ENCODE measurements at places on chromosomes 7 and 10.

DNA sequence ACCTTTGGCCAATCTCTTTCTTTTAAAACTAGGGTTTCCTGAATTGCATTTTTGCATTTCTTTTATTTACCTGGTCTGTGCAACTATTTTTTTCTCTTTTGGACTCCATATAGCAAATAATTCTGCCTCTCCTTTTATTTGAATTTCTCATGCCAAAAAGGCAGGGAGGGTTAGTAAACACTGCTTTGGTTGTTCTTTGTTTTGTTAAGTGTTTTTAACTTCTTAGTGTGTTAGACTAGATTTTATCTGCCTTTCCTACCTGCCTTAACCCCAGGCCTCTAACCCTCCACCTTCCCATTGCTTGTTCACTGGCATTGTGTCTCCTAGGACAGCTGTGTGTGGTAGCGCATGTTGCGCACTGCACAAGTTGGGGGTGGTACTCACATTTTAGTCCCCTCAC is 18.1 kb downstream of the ZMIZ1 start:
- DNase-seq: no peak

DNA sequence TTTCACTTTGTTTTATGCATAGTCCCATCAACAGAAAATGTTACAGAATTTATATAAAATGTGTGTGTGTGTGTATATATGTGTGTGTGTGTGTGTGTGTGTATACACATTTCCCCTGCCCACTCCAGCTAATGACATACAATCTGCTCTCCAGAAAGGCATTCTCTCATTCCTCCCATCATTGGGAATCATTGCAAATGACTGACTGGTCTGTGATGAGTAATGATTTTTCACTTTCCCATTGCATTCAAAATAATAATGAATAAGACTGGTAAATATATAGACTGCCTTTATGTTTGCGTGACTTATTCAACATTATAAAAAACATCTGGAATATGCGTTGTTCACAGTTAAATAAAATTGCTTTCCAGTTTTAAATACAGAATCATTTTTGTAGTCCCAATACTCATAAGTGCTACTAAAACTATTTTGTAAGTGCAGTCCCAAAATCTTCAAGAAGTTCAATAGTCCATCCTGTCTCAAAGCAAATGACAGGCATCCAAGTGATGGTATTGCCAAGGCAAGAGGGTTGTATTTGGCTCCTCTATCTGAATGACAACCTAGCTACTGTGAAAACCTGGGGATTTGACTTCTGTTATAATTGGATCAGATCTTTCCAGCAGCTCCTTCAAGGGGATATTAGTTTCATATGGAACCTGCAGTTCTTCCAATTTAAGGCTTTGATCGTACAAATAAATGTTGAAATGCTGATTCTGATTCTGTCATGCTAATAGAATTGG is 150.9 kb downstream of the POLR1F start:
- DNase-seq: no peak

DNA sequence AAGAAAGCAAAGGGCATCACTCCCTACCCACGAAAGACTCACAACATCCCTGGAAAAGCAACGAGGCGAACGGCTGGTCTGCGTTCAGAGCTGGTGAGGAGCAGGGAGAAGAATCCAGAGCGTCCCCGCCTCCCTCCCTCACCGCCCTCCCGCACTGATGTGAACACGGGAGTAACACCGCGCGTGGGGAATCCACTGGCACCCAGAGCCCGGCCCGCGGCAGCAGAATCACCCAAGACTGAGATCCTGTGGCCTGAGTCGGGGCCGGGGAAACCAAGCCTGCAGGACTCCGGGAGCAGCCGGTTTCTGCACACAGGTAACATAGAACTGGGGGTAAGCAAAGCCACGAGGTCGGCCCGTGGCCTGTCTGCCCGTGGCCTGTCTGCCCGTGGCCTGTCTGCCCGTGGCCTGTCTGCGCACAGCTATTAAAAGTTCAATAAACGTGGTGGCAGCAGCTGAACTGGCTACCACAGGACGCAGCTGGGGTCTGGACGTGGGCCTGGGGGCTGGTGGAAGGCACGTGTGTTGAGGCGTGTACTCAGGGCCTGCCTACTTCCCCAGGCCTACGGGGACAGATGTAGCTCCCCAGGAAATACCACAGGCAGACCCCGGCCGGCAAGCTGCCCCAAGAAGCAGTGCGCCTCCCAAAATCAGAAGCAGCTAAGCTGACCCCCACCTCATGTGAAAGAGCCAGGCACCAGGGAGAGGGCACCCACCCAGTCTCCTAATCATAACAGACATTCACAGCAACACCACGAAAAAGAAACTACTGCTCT is 23.0 kb downstream of the DIP2C start:
- DNase-seq: no peak

DNA sequence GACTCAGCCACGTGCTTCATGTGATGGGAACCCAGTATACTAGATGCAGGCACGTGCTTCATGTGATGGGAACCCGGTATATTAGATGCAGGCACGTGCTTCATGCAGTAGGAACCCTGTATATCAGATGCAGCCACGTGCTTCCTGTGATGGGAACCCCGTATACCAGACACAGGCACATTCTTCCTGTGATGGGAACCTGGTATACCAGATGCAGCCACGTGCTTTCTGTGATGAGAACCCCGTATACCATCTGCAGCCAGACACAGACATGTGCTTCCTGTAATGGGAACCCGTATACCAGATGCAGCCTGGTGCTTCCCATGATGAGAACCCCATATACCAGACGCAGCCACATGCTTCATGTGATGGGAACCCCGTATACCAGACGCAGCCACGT is 44.0 kb downstream of the MGMT start:
- DNase-seq: no peak

GRCh38 chr7:106095634-106096033 is 16.5 kb downstream of the SYPL1 start:
- peak; percentile 52 for DNase-seq

- no peak for DNase-seq
Observed at GRCh38 chr7:50221028-50221427, 83.5 kb upstream of the IKZF1 start.

DNA sequence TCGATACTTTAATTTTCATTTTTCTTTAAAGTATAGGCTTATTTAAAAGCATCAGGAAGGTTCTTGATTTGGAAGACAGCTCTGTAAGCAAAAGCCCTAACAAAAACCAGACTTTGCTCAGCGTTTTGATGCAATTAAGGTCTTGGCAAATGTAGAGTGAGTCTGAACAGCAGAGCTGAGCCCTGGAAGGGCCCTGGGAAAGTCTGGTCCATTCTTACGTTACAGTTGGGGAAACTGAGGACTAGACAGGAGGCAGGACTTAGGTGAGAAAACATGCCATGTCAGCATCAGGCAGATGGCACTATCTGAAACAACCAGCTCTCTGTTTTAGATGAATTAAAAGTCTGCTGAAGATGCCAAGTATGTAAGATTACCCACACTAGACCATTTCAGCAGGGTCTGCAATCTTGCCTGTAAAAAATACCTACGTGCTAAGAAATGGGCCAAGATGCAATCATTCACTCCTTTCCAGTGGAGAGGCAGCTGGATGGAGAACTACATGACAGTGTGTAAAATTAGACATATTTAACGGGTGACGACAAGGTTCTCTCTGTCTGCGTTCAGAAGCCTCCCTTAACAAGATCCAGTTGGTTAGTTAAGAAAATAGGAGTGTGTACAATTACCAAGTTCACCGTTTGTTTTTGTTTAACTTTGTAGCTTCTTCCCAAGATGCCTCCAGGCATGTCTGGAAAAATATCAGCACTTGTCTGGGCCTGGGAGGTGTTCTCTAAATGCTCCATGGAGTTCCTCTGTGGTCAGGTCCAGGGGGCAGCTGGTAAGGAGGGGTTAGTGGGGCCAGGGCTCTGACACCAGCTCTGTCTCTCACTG is 502.3 kb upstream of the ZMIZ1 start:
- peak; percentile 84 for DNase-seq

- no peak for DNase-seq
Observed at GRCh38 chr10:70328018-70328417, 44.2 kb upstream of the NPFFR1 start.

GRCh38 chr7:48742079-48742798 is 182.1 kb upstream of the CDC14C start:
- DNase-seq: no peak

DNA sequence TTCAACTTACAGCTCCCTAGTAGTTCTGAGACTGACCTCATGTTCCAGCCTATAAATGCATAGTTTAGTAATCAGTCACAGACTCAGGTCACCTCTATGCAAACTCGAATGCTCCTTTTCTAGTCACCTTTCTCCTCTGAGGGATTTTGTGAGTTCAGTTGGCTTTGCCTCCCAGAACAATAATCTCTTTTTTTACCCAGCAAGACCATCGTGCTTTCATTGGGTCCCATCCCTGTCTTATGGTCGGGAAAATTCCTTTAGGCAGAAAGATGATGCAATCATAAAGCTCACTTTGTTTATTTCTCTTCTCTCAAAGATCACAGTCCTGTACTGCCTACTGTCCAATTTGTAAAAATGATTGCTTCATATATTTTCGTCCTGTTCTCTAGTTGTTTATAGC is 38.4 kb downstream of the TWIST1 start:
- DNase-seq: peak; percentile 76

- no peak for DNase-seq
Observed at GRCh38 chr7:115113776-115114175, 191.9 kb downstream of the MDFIC start.

- DNase-seq: peak; percentile 56
Observed at GRCh38 chr7:130865408-130866236, 131.6 kb upstream of the KLF14 start.

- DNase-seq: peak; percentile 40
Observed at GRCh38 chr10:102869258-102870198, at the start of gene AS3MT. Gene AS3MT, plus strand, starts transcription at chr10:102869470. Its CDS starts 123 bp downstream, at chr10:102869593.

DNA sequence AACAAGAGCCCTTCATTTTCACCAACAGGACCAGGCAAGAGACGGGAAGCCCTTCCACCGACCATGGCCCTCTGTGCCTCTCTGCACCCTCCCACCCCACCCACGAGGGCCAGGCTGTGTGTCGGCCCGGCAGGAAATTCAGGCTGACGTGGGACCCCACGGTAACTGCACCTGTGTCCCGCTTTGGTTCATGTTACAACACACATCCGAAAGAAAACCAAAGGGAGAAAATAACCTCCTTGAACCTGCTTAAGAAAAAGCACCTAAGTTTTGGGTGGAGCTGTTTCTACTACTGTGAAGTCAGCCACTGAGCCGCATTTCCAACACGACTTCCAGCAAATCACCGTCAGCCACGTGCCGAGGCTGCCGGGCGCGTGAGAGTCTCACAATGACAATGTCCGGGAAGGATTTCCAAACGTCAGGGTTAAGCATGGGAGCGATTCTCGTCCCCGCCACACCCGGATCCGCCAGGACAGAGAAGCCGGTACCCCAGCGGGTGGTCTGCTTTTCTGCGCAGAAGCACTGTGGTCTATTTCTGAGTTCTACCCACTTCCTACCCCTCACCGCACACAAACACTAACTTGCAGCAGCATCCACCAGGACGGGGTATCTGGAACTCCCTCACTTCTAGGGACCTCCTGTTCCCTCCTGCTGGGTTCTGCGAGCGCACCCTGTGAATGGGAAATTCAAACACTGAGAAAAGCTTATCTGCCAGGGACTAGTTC is 36.6 kb downstream of the AMZ1 start:
- no peak for DNase-seq

- peak; percentile 29 for DNase-seq
Observed at GRCh38 chr7:2530071-2530987, 10.8 kb downstream of the LFNG start.

DNA sequence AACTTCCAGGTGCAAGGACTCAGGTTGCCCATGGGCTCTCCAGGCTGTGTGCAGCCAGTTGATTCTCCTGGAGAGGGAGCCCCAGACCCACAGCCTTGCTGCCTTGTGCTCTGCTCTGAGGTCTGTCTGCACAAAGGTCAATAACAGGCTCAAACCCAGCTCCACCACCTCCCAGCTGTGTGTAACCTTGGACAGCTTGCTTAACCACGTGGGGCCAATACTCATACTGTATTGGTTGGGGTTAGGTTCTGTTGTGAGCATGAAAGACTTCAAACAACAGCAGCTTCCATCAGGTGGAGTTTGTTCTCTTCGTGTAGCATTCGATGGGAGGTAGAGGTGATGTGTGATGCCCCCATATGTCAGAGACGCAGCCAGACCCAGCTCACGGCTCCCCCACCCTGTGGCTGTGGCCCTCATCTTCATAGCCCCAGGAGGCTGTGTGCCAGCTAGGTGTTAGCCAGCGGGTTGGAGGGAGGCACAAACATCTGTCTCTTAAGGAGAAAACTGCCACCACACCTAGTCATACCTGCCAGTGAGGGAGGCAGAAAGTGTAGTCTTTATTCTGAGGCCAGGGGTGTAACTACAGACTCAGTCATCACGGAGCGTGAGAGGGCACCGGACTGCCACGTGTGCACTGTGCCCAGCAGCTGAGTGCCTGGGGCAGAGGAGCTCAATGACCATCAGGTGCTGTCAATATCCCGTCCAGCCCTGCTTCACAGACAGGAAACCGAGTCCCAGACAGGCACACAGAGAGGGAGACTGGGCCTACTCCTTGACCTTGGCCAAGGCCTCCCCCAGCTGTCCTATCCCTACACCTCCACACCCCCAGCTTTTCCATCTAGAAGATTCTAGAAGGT is 8.1 kb upstream of the POLD2 start:
- DNase-seq: no peak

DNA sequence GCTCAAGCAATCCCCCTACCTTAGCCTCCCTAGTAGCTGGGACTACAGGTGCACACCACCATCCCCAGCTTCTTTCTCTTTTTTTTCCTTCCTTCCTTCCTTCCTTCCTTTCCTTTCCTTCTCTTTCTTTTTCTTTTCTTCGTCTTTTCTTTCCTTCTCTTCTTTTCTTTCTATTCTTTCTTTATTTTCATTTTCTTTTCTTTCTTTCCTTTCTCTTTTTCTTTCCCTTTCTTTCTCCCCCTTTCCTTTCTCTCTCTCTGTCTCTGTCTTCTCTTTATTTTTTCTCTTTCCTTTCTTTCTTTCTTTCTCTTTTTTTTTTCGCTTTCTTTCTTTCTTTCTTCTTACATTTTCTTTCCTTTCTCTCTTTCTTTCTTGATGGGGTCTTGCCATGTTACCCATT is 621.3 kb downstream of the GALNT17 start:
- no peak for DNase-seq

GRCh38 chr7:156773966-156774365 is 119.0 kb downstream of the LMBR1 start:
- peak; percentile 32 for DNase-seq

DNA sequence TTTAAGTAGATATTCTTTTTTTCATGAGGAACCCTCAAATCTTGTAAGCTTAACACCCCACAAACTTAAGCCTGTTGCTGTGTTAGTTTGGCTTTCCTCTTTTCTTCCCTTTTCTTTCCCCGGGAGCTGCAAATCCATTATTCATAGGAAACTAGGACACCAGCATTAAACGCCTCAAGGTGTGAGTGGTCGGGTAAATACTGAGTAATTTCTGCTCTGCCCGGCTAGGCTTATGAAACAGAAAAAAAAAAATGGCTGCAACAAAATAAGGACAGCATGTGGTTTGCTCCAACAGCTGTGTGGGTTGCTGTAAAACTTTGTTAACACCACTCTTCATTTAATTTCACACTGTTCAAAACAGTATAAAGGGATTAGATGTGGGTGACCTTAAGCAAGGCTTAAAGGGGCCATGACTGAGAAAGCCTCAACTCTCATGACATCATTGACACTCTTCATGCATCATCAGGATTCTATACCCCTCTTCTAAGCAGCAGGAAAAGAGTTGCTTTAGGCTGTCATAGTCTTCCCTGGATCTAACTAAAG is 104.1 kb downstream of the AOAH start:
- no peak for DNase-seq

Measured in EH (cell line).